Mucosa of gallbladder (tissue), 1 donor: ENCODE measurements at places on chromosomes 5 and 9. TPM values are rescaled to one million over a fixed set of nuclear protein-coding genes. Genes with fewer than 3 reads are reported as not detected.

DNA sequence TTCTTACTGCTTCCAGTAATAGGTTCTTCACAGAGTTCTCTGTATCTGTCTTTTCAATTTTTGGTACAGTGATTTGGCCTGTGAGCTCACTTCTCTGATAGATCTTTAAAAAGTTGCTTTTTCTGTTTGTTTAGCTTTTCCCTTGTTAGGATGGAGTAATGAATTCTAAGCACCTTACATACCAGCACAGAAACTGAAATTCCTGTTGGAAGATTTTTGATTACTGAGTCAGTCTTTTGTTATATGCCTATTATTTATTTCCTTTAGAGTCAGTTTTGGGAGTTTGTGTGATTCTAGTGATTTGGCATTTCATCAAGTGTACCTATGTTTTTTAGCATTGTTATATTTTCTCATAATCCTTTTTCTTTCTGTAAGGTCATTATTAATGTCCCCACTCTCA is 37.6 kb upstream of the IPPK start:
- no peak for DNase-seq

DNA sequence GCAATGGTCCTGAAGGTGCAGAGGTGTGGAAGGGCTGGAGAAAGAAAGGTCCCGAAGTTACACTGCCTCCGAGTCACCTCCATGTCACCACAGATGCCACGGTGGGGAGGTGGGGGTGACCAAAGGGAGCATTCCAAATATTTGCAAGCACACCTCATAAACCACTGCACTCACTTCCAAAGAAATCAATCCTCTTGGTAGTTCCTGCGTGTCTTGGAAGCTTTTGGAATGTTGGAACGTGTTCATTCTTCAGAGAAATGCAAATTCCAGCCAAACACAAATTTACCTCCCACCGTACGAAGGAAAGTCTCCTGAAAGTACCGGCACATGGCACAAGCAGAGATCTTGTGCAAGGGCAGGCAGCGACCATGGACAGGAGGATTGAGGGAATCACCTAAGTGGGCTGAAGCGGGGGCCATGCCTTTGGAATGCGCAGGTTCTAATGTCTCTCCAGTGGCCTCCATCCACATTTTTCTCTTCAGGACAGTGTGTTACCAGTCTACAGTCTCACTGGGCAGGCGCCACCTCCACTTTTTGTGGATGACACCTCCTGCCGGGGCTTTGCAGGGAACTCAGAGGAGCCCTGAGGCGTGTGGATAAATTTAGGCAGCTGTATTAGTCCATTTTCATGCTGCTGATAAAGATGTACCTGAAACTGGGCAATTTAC is 54.0 kb downstream of the NSUN2 start:
- no peak for DNase-seq

DNA sequence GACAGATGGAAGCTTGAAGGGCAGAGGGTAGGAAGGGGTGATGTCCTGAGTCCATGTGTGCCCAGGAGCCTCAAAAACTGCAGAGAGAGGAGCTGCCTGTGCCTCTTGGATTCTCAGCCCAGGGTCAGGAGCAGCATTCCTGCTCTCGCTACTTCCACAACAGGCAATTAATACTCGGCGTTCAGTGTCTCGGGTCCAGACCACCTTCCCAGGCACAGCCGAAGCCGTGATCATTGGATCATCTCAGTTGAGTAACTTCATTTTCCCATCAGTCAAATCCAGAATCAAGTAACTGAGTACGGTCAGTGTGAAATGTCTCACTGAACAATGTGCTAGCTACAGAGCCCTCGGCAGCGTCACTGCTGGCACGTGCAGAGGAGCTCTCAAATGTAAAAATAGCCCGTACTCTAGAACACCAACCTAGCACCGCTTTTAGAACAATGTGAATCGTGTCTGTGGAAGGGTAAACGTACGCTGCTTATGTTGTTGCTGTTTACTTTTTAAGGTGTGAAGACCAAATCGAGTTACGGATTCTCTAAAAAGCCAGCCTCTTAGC is 63.5 kb upstream of the IRX4 start:
- DNase-seq: no peak

- DNase-seq: no peak
Measured at GRCh38 chr5:68545636-68546295, 330.2 kb downstream of the PIK3R1 start.

- no peak for DNase-seq
Measured at GRCh38 chr5:15489571-15490235, 10.3 kb upstream of the FBXL7 start.

GRCh38 chr5:40681363-40682153 is 1.8 kb downstream of the PTGER4 start:
- DNase-seq: no peak

DNA sequence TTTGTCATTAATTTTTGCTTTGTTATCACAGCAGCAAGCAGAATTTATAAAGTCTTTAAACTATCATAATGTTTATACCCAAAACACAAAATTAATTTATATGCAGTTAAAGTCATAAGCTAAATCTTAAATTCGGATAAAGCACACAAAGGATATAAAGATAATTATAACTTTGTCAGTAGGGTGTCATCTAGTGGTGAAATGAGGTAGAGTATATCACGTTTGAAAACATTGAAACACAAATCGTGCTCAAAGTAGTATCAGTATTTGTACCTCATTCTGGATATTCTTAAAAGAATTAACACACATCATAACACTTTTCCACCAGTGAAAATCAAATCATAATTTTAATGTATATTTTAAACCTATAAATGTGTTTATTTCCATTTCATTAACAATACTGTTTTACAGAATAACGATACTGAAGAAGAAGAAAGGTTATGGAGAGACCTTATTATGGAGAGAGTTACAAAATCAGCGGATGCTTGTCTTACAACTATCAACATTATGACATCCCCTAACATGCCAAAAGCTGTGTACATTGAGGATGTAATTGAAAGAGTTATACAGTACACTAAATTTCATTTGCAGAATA is 129.5 kb downstream of the NIPBL start:
- DNase-seq: no peak

DNA sequence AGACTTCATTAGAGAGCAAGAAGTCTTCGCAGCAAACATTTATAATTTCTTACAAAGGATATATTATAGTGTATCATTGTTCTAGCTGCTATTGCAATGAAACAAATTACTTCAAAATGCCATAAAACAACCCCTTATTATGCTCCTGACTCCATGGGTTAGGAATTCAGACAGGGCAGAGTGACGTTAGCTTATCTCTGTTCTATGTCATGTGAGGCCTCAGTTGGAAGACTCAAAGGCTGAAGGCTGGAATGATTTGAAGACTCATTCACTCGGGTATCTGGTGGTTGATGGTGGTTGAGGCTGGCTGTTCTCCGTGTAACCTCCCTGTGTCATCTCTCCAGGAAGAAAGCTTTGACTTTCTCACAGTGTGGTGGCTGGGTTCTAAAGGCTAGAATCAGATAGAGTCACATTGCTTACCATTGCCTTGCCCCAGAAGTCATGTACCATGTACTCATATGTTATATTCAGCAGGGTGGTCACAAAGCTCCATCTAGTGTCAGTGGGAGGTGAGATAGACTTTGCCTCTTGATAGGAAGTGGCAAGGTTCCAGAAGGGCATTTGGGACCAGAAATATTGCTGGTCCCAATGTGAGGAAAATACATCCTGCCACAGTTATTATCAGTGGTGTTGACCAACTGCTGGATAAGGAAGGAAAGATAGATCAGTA is 226.9 kb downstream of the TMEM38B start:
- DNase-seq: no peak

GRCh38 chr9:81468084-81468595 is 221.2 kb downstream of the TLE1 start:
- DNase-seq: no peak

GRCh38 chr9:112443200-112443599 is 43.4 kb upstream of the KIAA1958 start:
- no peak for DNase-seq

DNA sequence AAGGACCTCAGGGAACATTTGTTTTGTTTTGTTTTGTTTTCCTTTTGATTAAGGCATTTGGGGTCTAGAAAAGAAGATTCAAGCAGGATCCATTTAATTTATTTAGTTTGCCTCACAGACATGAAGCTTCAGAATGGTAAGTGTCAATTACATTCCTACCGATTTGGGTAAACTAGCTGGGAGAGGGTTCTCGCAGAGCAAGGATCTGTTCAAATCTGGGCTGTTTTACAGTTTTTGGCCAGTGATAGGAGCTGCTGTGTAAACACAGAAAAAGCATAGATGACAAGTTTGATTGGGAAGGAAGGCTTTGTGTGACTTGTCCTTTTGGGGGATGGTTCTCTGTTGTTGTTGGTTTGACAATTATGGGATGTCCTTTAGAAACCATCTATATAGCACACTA is 470.3 kb upstream of the WWC1 start:
- DNase-seq: no peak

GRCh38 chr5:2762744-2763532 is 11.5 kb upstream of the IRX2 start:
- DNase-seq: no peak

Gene SLC34A1
- 0.06 TPM for total RNA-seq

Gene NME5
- total RNA-seq: 17.0 TPM

Gene NUTM2G
- total RNA-seq: not detected

Gene GFPT2
- total RNA-seq: 9.4 TPM

Gene TMC1
- total RNA-seq: not detected

Gene LTC4S
- total RNA-seq: 26.0 TPM

Gene GRXCR2
- total RNA-seq: not detected

Gene CDHR2
- 65.7 TPM for total RNA-seq
